ENCODE measurements at places on chromosomes 7 and 10.

DNA sequence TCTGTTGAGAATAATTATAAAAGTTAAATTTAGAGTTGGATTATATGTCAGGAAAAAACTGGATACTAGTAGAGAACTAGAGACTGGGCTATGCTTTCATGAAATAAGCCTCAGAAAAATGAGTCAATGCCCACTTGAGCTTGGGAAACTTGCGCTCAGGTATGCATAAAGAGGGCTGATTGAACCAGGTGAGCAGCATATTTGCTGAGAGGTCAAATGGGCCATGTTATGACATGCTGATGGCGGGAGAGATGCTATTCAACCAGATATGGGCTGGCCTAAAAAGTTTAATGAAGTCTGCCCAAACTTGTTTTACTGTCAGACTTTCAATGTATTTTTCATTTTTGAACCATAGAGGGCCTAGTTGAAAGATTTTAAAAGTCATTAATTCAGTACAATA is 837.6 kb upstream of the GHITM start:
- no peak for DNase-seq

- DNase-seq = no peak
These were observed 3.4 kb downstream of the AOC1 start for GRCh38 chr7:150855476-150856302.

DNA sequence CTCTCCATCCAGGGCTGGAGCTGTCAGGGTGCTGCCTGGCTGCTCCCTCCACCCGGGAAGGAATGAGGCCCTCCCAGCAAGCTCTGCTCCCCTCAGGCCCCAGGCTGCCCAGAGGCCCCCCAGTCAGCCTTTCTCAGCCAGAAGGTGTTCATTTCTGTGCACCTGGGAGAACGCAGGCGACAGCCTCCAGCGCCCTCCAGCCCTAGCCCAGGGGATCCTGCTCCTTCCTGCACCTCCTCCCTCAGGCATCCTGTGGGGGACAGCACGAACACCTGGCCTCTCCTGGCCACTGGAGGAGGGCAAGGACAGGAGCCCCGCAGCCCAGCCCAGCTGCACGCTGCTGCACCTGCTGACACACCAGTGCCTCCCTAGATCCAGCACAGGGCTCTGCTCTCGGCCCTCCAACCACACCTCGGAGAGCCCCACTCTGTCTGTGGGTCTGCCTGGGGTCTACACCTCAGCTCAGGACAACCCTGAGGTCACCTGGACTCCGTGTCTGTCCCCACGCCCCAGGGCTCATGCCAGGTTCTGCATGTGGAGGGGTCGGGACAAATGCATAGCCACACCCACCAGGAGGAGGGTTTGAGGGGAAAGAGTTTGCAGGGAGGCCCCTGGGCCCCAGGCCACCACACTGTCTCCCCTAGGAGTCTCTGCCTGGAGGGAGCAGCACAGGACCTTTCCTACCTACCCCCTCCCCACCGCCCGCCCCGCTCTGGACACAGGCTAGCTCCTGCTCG is 7.4 kb upstream of the PWWP2B start:
- no peak for DNase-seq

GRCh38 chr7:99422186-99422585 is 13.4 kb downstream of the BUD31 start:
- no peak for DNase-seq

- no peak for DNase-seq
These were observed 106.8 kb upstream of the POM121L12 start for GRCh38 chr7:52928591-52928990.

DNA sequence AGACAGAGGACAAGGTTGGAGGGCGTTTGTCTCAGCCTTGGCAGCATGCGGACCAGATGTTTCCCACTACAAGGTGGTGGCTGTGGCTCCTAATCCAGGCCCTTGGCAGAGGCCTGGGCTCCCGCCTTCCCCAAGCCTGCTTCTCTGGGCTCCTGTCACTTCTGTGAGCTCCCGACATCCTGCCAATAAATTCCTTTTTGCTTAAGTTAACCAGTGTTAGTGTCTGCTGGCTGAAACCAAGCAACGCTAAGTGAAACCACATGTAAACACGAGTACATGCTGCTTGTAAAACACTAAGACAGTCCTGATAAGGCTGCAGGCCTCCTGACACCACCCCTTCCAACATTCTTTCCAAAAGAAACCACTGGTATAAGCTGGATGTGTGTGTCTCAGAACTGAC is 263.6 kb upstream of the ZMIZ1 start:
- DNase-seq = no peak

DNA sequence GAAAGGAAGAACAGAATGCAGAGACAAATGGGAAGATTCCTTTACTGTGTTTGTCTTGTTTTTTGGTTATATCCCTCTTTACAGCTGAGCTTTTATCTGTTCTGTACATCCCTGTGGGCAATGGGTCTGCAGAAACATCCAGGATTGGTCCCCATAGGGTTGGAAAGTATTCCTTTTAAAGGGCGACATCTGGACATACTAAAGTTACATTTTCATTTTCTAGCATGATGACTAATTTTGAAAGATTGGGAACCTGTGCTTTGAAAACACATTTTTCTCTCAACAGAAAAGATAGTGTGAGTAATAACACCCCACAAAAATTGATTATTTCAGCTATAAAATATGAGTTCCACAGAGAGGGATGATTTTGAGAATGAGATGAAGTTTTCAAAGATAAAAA is 435.8 kb downstream of the GPAM start:
- DNase-seq = no peak

DNA sequence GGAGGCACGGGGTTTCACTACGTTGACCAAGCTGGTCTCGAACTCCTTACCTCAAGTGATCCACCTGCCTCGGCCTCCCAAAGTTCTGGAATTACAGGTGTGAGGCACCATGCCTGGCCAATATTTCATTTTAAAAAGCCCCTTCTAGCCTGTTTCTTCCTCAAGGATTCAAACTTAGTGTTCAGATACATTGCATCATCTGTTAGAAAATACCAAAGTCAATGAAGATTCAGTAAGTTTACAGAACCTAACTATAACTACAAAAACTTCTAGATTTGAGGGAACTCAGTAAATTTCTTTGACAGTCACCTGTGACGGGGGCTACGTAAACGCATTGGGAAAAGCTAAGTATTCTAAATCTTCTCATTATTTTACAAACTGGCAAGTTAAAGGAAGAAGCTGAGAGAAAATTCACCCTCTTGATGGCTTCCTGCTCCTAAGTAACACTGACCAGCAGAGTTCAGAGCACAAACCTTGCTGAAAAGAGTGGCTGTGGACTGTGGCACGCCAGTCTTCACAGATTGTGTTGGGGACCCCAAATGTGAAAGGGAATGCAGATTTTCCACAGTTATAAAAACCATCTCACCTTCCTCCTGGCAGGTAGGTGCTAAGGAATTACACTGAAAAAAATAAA is 162.2 kb downstream of the PKD1L1 start:
- DNase-seq = no peak

DNA sequence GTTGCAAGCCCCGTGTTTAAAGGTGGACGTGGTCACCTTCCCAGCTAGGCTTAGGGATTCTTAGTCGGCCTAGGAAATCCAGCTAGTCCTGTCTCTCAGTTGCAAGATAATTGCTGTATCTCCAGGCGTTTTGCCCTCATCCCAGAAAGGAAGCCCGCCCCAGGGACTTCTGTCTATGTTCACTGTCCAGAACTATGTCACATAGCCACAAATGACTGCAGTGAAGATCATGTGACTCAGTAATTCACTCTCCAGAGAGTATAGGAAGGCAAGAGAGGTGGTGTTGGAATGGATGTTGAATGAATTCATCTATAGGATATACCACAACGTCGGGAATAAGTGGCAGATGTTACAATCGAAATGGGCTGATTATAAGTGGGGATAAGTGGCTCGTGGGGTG is 349 bp upstream of the ERVW-1 start:
- no peak for DNase-seq

- DNase-seq = no peak
These were observed 39.0 kb downstream of the POR start for GRCh38 chr7:75953931-75954330.

- no peak for DNase-seq
These were observed 19.2 kb downstream of the PDK4 start for GRCh38 chr7:95577137-95577536.

DNA sequence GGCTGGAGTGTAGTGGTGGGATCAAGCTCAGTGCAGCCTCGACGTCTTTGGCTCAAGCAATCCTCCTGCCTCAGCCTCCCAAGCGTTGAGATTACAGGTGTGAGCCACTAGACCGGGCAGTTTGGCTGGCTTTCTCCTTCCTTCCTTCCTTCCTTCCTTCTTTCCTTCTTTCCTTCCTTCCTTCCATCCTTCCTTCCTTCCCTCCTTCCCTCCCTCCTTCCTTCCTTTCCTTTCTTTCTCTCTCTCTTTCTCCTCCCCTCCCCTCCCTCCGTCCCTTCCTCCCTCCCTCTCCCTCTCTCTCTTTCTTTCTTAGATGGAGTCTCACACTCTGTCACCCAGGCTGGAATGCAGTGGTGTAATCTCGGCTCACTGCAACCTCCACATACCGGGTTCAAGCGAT is 7.6 kb upstream of the VPS37D start:
- no peak for DNase-seq

GRCh38 chr7:462173-463103 is 57.2 kb downstream of the PDGFA start:
- no peak for DNase-seq

- no peak for DNase-seq
These were observed 266.6 kb upstream of the NPVF start for GRCh38 chr7:25494896-25495295.

DNA sequence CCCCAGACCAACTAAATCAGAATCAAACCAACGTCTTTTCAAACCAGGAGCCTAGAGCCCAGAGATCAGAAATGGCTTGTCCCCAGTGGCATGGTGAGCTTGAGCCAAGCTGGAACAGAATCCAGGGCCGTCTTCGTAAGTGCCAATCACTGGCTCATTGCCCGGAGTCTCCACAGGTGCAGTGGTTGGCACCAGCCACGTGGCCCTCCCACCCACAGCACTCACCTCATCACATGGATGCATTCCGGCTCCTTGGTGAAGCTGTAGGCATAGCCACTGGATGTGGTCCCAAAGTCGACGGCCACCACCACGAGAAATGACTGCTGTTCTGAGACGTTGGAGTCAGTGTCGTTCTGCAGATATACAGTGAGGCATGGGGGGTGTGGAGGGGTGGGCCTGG is 37.4 kb downstream of the HSPA12A start:
- no peak for DNase-seq

DNA sequence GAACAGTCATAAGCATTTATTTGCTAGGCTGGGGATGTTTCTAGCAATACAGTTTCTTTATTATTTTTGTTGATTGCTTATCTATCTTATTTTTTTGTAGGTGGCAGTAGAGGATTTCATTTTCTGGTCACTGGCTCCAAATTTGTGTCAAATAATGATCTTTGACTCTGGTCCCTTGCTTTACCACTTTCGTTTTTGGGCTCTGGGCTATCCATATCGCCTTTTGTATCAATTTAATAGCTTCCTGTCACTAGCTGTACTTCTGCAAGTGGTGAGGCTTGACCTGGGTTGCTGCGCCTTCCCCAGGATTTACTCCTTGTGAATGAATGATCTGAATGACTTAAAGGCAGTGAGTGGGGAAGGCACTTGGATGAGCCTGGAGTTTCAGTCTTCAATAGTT is 48.4 kb downstream of the MDFIC start:
- DNase-seq = no peak

All from GM12892 (cell line).